Activated CD4-positive, alpha-beta T cell treated with anti-CD3 and anti-CD28 coated beads for 36 hours (primary cell): ENCODE measurements at places on chromosomes 6 and 20. TPM values are rescaled to one million over a fixed set of nuclear protein-coding genes. Genes with fewer than 3 reads are reported as not detected.

The HMGN4 gene
- total RNA-seq, result 63.6 TPM

The NOL7 gene
- 92.8 TPM for total RNA-seq

The GPX5 gene
- total RNA-seq, result not detected

The PBOV1 gene
- total RNA-seq, result not detected

The HCK gene
- not detected for total RNA-seq

The DOK5 gene
- 2.9 TPM for total RNA-seq

The BHLHE23 gene
- not detected for total RNA-seq

The RAMACL gene
- 0.30 TPM for total RNA-seq

The FUCA2 gene
- total RNA-seq, result 6.7 TPM

The KCNB1 gene
- not detected for total RNA-seq

The L3MBTL1 gene
- total RNA-seq, result 8.0 TPM

GRCh38 chr20:45037635-45038034 lies 63.3 kb downstream of the KCNS1 start:
- no peak for DNase-seq

DNA sequence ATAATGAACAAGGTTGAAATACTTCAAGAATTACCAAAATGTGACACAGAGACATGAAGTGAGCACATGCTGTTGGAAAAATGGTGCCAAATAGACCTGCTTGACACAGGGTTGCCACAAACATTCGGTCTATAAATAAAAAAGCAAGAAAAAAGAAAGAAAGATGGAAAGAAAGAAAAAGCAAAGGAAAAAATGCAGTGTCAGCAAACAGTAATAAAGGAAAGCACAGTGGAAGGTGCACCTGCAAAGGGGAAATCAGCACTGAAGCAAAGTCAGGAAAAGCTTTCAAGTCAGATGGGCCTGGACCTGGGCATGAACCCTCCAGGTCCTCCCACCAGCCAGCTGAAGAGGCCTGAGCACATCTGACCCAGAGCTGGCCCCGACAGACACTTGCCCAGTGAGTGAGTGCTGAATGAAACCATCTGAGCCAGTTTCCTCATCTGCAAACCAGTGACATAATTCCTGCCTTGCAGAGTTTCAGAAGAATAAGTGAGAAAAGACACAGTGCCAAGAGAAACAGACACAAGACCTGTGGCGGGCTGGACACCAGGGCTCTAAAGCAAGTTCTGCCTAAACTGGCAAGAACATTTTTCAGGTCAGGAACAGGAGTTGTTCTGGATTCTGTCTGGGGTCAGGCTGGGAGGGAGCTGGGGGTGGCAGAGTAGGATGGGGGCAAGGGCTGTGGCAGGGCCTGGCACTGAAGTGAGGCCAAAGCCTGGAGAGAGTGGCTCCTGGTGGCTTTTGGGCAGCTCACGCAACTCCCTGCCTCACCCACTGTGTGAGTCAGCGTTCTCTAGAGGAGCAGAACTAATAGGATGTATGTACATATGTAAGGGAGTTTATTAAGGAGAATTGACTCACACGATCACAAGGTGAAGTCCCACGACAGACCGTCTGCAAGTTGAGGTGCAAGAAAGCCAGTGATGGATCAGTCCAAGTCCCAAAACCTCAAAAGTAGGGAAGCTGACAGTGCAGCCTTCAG lies 23.9 kb upstream of the MICB start:
- no peak for DNase-seq

GRCh38 chr20:47676912-47677634 lies 108.2 kb downstream of the SULF2 start:
- no peak for DNase-seq

DNA sequence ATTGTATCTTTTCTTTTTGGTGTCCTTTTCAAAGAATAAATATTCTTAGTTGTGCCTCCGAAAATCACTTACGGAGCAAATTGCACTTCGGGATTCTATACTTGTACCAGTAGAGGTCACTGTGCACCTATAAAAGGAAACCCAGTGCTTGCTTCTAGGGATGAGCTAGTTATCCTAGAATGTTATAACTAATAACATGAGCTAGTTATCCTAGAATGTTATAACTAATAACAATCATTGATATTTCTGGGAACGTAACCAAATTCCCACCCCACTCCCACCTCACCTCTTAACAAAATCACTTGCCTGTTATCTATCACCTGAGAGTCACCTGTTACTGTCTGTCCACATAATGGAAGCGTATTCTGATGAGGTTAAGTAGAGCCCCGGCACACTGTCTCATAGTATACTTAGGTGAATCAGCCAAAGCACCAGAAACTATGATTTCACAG lies 126.9 kb upstream of the TIAM2 start:
- DNase-seq, result peak; percentile 16

- DNase-seq, result no peak
Observed at GRCh38 chr6:3280866-3281465, 22.2 kb downstream of the PSMG4 start.

DNA sequence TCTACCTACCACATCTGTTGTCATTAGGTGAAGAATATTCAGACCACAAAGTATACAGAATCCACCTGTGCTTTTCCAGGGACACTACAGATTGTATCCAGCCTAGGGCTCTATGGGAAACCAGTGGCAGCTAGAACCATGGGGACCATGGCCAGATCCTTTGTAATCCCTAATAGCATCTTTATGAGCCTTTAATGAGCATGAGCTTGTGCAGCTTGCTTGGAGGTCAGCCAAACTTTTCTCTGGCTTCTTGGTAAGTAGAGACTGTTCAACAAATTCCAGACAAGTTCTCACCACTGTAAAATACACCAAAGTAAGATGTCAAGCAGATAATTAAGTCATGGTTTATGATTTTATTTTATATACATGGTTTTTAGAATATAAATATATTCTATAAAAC lies 301.6 kb upstream of the ADGRB3 start:
- DNase-seq, result no peak

DNA sequence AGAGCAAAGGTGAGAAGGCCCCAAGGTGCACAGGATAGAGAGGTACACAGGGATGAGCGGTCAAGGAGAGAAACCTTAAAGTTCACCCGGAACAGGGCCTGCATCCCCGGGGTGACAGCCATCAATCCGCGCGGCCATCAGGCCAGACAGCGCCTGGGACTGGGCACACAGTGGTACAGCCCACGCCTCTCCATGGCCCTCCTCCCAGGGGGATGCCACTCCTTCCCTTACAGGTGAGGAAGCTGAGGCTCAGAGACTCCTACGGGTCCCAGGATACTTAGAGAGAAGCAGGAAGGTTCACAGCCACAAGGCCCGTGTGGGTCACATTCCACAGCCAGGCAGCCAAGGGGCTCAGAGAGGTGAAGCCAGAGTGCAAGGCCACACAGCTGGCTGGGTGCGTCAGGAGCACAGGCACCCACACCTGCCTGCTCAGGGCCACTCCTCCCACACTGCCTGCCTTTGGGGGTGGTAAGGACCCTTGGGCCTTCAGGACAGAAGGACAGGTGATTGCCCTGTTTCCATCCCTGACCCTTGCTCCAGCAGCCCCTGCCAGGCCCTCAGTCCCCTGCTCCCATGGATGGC lies 14.7 kb downstream of the FRMD1 start:
- no peak for DNase-seq

DNA sequence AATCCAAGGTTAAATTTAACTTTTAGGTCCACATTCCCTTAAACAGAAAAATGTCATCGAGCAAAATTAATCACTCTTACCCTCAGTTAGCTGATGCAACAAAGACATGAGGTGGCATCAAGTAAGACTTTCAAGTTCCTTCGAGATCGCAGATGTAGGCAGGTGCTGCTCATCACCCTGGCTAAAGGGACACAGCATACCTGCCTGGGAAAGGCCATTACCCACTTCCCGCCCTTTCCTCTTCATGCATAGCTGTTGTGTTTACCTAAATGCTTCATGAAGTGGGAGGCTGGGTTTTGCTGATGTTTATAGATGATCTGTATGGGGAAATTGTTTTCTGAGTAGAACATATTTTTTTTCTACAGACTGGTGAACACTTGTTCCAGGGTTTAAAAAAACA lies 67.7 kb downstream of the GFRA4 start:
- DNase-seq, result no peak

DNA sequence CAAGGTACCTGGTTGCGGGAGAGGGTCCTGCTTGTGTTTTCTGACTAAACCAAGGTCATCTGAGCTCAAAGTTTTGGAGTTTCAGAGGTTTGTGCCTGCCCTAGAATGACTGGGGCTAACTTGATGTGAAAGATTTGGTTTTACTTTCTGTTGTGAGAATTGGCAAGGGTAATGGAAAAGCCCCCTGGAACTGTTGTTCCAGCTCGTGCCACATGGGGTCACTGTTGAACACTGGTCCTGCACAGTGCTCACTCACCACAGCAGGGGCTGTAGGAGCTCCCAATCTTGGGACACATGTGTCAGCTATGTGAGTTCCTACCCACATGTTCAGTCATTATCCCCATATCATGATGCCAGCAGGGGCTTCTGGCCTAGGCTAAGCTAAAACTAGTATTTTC lies 6.5 kb downstream of the TGM6 start:
- peak; percentile 82 for DNase-seq

DNA sequence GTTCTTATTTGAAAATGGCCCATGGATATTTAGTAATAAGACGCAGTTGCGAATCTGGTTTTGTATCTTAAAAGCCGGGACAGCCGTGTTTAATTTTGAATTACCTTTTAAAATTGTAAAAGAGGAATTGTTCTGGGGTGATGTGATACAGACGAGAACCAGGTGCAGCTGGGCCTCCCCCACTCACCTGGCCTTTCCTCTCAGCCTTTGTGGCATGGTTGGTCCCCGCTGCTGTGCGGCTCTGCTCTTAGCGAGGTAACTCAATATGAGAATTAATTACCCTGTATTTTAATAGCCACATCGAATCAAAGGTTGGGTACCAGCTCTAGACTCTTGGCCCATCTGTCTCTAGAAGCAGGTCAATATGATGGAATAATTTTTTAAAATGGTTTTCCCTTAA lies 56.5 kb upstream of the DACT2 start:
- DNase-seq, result no peak

DNA sequence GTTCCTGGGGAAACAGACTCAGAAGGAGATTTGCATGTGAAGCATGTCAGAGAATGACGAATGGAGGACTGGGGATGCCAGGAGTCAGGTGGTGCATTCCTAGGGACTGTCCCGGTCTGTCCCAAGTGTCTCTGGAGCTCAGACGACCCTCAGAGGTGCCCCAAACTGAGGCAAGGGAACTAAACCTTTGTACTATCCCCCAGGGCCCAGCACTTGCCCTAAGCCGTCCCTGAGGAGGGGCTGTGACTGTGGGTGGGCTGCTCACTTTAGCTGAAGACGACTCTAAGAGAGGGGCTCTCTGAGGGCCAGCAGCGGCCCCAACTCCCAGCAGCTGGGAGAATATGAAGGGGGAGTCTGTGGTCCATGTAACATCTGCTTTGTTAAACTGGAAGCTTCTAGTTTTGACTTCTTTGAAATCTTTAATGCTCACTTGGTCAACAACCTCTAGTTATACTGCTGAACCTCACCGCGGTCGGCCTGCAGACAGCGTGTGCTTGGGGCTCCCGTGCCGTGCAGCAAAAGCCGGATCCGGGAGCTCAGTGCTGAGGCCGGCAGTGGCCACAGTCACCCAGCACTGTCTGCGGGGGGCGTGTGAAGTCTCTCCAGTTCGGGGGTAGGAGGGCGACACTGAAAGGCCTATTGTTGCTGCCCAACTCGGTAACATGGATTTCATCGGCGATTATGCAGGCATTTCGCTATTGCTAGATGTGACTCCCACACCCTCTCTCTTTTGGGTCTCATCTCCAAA lies 34.2 kb downstream of the TUBB2B start:
- no peak for DNase-seq

DNA sequence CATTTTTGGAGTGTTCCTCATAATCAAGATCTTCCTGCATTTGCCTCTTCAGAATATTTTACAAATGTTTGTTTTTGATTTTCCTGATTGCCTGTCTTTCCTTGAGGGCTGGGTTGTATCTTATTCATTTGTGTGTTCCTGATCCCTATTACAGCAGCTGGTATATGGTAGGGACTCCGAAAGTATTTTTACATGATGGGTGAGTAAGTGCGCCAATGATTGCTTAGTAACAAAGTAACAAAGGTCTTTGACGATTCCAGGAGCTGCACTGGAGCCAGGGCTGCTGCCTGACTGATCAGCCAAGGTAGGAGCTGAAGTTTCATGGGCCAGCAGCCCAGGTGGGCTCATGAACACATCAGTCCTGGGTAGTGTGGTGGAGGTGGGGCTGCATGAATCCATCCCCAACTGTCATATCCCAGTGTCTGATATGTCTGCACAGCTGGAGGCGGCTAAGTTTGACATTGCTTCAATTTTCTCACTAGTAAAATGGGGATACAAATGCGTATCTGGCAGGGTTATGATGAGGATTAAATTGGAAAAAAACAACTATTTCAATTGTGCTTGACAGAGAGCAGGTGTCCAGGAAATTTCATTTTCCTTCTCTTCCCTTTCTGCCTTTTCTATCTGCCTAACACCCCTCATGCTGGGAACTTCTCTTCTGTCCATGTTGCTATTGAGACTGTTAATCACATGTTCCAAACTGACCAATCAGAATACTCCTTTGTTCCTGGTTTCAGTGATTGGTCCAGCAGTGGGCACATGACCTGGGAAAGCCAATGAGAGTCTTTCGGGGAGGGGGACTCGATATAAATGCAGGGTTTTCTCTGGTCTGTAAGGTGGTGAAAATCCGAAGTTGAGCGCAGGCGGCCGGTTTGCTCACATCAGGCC lies 90.7 kb downstream of the CDH26 start:
- no peak for DNase-seq

DNA sequence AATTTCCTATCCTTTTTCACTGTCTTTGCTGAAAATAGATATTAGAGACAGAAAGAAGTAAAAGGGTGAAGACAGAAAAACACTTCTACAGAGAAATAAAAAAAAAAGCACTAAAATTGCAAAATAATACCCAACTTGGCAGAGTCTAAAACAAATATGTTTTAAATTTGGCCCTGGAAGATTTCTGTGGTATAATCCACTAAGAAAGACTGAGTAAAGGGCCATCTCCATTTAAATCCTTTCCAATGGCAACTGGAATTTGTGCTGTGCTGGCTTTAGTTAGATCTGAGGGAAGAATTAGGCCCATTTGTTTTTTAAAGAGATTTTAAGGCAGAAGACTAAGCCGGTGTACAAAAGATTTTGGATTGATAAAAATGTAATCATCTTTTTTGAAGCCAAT lies 321.2 kb downstream of the GJA1 start:
- no peak for DNase-seq

DNA sequence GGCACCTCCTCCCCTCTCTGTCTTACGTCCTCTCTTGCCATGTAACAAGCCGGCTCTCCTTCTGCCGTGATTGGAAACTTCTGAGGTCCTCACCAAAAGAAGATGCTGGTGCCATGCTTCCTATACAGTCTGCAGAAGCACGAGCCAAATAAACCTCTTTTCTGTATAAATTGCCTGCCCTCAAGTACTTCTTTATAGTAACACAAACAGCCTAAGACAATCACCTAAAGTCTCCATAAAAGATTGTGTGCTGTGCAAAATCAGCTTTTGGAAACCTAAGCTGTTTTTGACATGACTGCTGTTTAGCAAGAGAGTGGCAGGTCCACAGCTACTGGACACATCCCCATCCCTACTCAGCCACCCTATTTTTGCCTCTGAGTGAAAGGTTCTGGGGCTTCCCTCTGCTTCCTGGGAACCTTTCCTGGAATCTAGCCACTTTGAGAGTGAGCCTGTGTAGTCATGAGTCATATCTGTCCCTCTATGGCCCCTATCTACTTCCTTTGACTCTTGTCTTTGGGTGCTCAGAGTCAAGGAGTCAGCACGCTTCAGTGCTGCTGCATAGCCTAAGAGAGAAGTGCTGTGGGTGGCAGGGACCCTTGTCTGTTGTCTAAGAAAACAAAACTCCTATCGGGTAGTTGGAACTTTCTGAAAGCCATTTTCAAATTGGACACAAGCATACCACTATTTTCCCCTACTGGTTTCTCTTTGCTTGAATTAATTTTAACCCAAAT lies 110.0 kb downstream of the PPP1R14C start:
- peak; percentile 21 for DNase-seq

- no peak for DNase-seq
Observed at GRCh38 chr6:21665110-21665391, 71.5 kb downstream of the SOX4 start.
